ENCODE measurements at places on chromosomes 3 and 15.

- no peak for DNase-seq
Measured at GRCh38 chr15:23467110-23467600, 20.1 kb upstream of the GOLGA6L2 start.

DNA sequence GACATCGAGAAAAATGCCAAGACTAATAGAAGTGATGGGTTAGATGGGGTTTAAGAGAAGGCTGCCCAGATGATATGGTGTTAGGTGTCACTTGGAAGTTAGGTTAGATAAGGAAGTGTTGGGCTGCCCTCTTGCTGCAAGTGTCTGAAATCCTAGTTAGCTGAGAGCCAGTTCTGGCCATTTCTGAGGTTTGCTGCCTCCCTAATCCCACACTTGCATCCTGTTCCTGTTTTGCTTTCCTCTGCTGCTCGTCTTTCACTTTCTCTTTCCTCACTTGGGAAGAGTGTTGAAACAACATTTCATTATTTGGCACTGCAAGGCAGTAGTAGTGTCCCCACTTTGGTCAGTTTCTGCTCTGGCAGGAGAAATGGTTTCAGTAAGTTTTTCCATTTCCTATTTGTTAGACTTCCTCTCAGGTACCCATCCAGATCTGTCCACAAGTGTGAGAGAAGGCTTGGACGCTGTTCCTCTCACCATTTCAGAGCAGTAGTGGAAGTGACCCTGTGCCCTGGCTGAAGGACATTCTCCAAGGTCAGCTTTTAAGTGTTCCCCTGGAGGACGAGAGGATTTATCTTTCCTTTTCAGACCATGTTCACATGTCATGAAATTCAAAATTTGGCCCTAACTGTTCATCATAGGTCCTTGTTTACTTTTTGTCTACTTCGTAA is 93.3 kb downstream of the ADAMTSL3 start:
- DNase-seq, result peak; percentile 61

DNA sequence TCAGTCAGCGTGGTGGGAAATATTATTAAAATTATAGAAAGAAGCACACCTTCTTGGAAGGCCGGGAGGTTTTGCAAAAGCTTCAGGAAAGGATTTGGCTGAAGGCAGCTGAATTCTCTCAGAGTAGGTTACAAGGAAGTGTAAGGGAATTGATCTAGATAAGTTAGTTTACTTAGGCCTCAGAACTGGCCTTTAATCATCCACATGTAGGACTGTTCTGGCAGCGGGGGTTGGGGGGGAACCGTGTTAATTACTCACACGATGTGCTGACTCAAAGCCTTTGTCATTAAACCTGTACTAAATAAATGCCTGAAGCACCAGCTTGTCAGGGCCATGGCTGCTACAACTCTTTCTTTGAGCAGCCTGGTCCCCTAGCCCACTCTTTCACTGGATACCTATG is 12.8 kb downstream of the ASB14 start:
- no peak for DNase-seq

- no peak for DNase-seq
Measured at GRCh38 chr3:13064964-13065363, 8.3 kb downstream of the IQSEC1 start.

GRCh38 chr15:28033443-28033842 is 65.7 kb downstream of the OCA2 start:
- no peak for DNase-seq

GRCh38 chr15:90099868-90100831 is 2.1 kb downstream of the IDH2 start:
- DNase-seq, result peak; percentile 79

DNA sequence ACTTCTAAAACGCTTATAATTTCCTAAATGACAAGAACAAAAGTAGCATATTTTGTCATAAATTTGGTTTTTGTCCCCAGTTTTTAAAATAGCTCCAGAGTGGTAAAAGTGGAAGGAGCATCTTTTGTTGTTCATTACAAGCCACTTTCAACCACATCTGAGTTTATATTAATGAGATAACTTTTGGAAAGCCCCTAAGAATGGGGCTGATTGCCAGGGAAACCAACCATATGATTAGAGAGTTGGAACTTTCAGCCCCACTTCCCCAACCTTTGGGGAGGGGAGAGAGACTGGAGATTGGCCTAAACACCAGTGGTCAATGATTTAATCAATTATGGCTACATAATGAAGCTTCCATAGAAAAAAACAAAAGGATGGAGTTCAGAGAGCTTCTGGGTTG is 57.4 kb downstream of the CPA3 start:
- DNase-seq, result no peak

GRCh38 chr15:43749690-43750345 is 3.6 kb downstream of the PDIA3 start:
- no peak for DNase-seq

- no peak for DNase-seq
Measured at GRCh38 chr15:42284551-42284950, 11.3 kb upstream of the TMEM87A start.

DNA sequence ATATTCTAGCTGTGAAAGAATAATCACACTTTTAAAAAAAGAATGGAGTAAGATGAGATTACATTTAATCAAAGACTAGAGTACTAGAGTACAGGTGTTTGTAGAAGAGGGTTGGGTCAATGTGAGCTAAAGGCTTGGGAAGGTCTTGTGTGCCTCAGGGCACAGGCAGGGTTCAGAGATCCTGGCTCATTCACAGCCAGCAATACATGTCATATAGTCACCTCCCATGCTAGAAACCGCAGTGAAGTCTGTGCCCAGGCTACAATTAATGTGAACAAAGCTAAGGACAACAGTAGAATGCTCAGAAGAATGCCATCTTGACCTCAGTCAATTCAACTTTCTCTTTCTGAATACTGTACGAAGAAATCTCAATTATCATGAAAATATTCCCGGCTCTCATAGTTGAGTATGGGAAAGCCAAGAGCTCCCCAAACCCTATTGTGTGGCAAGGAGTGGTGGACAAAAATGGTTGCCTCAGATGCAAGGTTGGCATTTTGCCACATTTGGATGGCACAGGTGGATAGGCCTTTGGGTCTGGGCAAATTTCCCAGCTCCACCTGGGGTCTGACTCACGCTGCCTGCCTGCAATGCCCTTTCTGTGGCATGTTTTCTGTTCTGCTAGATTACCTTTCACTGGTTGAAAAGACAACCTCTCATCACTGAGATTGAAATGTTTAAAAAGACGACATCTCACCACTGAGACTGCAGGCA is 70.2 kb downstream of the NMD3 start:
- no peak for DNase-seq

- peak; percentile 41 for DNase-seq
Measured at GRCh38 chr3:8848696-8849131, 79.3 kb upstream of the OXTR start.

DNA sequence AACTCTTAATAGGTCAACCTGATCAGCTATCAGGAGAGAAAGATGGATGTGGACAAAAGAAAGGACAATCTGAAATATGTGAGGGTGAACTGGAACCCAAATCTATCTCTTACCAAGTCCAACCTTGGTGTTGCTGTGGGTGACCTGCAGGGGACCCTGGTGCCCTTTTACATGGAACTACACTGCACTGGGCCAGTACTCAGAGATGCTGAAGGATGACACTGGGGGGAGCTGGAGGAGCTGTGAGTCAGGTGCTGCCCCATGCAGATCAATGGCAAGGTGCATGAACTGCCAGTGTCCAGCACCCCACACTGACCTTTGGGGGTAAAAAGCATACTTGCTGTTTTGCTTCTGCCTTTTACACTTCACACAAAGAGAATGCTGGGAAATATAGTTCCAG is 55.6 kb upstream of the TBC1D5 start:
- DNase-seq, result no peak

DNA sequence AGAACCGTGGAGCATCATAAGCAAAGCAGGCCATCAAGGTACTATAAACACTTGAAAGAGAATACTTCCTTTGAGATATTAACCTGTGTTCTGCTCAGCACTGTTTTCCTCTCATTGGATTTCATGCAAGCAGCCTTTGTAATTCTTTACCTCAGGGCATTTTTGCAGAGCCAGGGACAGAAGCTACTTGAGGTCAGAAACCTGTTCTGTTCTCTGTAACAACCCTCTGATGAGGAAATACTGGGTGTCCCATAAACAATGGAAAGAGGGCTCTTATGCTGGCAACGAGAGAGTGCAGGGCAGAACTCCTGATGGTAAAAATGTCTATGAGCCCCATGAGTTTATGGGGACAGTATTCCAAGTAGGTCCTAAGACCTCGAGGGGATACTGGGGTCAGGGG is 66.0 kb downstream of the DCLK3 start:
- no peak for DNase-seq

- no peak for DNase-seq
Measured at GRCh38 chr3:123779655-123780231, 104.4 kb downstream of the MYLK start.

DNA sequence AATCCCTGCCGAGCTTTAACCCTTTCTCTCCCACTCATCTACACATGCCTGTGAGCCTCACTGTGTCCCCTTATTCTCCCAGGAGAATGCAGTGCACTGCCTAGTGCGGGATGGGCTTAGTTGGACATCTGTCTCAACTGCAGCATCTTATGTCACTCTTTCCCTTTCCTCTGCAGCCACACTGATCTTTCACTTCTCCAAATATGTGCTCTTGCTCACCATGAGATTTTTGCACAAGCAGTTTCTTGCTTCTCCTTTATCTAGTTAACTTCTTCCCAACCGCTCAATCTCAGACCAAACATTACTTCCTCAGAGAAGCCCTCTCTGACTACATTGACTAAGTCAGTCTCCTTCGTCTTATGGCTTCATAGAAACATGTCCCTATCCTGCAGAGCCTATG is 292.3 kb downstream of the KBTBD8 start:
- DNase-seq, result no peak

- peak; percentile 54 for DNase-seq
Measured at GRCh38 chr3:85360742-85361387, 402.1 kb downstream of the CADM2 start.

DNA sequence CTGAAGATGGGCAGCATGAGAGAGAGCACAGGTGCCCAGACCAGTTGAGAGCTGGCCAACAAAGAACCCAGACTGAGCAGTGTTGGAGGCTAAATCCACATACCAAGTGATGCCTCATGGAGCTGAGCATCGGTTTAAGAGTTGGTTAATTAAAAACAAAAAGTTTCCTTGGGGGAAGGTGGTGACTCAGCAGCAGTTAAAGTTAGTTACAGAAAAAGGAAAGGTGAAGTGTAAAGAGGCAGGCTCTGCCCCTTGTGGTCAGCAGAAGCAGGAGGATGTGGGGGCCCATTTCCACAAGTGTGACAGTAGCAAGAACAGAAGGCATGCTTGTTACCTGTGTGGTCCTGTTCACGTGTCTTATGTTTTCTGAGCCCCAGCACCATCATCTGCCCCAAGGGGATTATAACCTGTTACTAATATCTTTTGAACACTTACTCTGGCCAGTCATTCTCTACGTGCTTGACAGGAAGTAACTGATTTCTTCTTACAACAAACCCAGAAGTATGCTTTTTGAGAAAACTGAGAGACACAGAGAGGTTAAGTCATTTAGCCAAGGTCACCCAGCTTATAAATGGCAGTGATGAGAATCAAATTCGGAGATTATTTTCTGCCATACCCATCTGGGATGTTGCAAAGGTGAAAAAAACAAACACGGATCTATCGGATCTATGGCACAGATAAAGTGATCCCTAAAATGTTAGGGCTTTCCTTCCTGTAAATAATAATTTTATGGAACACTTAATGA is 91.0 kb downstream of the EPHB1 start:
- no peak for DNase-seq

DNA sequence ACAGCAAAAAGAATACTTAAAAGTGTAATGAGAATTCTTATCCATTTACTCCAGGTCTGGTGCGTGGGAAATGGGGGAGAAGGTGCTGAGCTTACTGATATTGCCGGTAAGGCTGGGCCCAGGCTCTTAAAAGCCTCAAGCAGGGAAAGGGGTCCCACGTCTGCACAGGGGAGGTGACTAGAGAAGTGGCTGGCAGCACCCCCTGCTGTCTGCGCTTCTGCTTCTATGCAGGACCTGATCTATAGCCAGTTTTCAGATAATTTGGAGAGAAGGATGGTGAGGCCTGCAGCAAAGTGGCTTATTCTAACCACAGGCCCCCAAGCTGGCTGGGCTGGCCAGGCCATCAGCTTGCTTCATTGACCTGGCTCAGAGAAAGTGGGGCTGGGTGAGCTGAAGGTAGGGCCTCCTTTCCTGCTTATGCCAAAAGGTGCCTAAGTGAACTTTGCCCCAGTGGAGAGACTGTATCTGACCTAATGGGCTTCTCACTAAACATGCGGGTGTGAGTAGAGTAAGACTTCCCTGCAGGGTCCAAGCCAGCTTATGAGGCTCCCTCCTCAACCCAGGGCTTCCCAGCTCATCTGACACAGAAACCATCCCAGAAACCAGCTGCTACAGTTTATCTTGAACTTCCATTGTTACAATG is 30.9 kb upstream of the ATP1B3 start:
- no peak for DNase-seq

DNA sequence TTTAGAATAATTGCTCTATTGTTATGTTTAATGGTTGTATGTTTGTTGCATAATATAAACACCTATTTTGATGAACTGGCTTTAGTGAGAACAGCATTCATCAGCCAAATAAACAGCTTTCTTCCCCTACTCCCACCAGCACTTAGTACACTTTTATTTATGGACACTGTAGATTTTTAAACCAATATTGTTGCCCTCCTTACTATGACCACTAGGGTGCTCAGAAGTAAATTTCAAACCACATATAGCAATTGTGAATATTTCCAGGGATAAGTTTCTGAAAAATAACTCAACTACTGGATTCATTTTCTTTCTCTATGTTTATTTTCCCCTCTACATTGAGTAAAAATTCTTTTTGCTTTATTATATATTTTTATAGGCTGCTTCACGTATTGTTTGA is 84.7 kb upstream of the PTX3 start:
- no peak for DNase-seq

DNA sequence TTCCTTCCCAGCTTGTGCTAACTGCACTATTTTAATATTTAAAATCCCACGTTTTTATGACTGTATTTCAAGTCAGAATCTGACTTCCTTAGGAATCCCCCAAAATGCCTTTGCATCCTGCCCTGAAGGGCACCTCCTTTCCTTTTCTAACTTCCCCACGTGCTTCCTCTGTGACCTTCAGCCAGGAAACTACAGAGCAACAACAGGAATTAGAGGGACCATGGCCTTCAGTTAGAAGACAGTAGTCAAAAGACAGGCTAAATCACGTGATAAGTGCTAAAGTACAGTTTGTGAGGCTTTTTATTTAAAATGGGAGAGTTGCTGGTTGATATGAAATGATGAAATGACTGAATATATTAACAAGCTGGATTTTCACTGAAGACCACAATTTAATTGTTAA is 11.8 kb upstream of the ABHD10 start:
- DNase-seq, result no peak

- peak; percentile 24 for DNase-seq
Measured at GRCh38 chr3:140899363-140899762, 42.3 kb upstream of the SLC25A36 start.

GRCh38 chr3:4645468-4645867 is 152.3 kb downstream of the ITPR1 start:
- DNase-seq, result no peak

- DNase-seq, result peak; percentile 96
Measured at GRCh38 chr3:69739204-69740102, at the start of gene MITF. TSS of gene MITF (plus strand) at chr3:69739464. CDS start at chr3:69739598, 134 bp downstream.

DNA sequence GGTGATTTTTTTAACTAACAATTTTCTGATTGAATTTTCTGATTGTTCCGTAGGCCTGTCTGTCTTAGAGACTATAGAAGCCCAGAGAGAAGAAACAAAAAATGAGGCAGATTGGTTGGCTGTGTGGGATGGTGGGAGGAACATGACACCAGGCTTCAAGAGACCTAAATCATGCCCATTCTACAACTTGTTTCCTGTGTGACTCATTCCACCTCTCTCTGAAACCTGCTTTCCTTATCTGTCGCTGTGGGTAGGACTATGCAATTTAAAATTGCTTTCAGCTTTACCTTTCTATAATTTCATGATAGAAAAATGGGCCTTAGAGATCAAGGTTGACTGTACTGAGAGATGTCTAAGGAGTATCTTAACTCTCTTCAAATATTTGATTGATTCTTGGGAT is 44.5 kb downstream of the OXNAD1 start:
- no peak for DNase-seq
